ENCODE measurements at places on chromosomes 12 and 14.

DNA sequence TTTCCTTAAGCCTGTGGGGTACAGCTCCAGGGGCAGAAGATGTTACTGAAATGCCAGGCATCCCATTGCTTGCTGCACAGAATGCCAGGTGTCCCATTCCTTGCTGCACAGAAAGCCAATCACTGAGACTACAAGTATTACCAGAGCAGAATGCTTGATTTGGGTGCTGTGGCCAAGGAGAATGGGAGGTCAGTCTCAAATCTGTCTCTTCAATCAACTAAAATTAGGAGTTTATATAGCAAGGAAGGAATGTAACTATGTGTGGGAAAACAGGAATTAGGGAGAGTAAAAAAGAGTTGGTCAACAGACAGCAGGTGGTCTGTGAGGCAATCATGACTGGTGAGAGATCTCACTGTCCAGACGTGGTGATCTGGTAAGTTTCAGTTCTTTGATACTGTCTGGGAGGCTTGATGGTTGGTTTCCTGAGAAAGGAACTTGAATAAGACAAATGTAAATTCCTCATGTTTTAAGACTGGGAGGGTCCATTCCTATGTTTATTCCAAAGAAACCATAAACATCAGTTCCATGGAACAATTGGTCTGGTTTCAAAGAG lies 31.2 kb upstream of the VASH1 start:
- DNase-seq: no peak

DNA sequence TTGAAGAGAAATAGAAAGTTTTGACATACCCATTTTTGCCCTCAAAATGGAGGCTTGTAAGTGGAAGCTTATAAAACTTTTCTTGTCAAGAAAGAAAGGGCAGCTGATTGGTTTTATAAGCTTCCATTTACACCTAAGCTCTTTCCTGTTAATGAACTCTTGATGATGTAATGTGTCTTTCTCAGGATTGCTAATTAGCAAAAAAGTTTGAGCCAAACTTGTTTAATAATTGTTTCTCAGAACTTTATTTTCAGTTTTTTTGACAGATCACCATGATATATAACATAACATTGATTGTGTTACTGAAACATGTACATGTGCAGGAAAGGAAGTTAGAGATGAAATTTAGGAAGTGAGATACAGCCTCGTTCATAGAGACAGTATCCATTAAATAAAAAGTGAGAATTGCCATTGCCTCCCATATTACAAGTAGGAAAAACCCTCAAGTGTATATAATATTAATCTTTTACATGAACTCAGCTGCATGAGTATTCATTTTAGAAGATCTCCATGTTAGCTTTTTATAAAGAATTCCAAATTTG lies 26.8 kb downstream of the RIC8B start:
- no peak for DNase-seq

GRCh38 chr12:92275443-92276154 lies 130.0 kb upstream of the BTG1 start:
- no peak for DNase-seq

- no peak for DNase-seq
Measured at GRCh38 chr14:88981948-88982347, 157.5 kb downstream of the TTC8 start.

- peak; percentile 40 for DNase-seq
Measured at GRCh38 chr14:104677512-104678332, 11.7 kb upstream of the INF2 start.

DNA sequence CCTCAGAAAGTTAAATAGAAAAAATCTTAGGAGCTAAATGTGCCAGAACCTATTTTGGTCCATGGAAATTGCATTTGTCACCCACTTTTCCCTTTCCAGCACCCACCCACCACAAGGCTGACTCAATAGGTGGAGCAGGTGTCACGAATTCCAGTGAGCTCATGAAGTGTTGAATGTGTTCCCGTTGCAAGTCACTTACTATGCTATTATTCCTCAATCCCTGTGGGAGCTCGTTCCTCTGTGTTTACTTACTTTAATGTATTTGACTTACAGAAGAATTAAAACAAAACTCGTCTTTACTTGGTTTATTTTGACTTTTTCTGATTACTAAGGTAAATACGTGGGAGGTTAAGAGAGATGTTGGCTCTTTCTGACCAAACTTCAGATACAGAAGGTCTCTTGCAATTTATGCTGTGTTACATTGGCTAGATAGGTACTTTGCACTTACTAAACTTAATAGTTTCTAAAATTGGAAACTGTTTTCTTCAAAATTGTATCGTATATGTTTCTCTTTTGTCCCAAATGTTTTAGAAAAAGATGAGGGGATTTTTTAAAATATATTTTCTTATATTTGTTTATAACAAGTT lies 269.4 kb upstream of the NOVA1 start:
- DNase-seq: no peak

GRCh38 chr12:124147575-124147974 lies 147.3 kb upstream of the RFLNA start:
- no peak for DNase-seq

DNA sequence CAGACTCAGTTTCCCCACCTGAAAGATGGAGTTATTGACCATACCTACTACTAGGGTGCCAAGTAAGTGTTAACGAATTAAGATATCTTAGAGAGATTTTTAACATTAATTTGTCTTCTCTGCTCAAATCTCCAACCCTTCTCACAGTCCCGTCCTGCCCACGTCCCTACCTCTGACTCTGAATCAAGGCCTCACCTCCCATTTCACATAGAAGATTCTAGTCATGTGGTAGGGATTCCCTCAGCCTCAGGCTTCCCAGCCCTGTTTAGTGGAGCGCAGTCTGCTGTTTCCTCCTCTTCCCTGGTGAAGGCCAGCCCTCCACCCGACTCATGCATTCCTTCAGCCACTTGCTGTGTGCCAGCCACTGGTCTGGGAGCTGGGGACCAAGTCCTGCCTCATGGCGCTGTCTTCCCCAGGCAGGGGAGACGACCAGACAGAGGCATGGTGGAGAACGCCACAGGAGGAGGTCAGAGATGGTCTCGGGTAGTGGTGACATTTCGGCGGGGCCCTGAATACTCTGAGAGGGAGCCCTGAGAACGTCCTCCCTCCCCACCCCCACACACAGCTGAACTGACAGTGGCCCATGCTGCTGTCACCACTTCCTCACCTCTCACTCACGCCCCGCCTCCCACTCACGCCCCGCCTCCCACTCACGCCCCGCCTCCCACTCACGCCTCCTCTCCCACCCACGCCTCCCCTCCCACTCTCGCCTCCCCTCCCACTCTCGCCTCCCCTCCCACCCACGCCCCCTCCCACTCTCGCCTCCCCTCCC lies 38.8 kb downstream of the TMEM63C start:
- no peak for DNase-seq

DNA sequence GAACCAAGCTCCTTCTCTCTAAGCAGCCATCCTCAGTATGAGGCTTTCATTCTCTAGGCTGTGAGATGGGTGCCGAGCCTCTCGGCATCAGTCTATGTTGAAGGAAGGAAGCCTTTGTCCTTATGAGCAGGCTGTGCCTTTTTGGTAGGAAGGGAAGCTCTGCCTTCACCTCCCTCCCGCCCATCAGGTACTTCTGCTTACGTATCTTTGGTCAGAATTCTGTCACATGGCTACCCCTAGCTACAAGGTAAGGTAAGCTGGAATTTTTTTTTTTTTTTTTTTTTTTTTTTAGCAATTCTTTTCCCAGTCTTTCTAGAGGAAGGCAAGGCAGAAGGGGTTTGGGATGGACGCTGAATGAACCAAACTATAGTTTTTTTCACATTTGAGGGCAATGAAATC lies 16.9 kb downstream of the BATF start:
- no peak for DNase-seq

GRCh38 chr12:110565894-110566871 lies 16.9 kb downstream of the PPTC7 start:
- DNase-seq: no peak

DNA sequence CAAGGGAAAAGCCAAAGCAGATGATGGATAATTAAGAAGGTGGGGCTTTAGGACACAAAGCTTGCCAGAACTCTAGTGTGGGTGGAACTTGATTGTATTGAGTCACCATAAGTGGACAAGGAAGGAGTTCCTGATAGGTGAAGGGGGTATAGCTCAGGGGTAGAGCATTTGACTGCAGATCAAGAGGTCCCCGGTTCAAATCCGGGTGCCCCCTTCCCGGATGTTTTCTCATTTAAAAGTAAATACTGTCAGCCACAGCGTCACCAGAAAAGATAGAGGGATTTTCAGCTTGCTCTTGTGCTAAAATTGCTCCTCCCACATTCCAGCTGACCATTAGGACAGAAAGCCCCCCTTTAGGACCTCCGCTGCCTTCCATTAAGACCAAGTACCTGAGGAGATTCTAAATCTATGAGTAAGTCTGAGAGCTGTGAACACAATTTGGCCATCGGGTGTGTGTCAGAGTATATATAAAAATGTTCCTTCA lies 36.6 kb downstream of the DCAF4 start:
- no peak for DNase-seq

DNA sequence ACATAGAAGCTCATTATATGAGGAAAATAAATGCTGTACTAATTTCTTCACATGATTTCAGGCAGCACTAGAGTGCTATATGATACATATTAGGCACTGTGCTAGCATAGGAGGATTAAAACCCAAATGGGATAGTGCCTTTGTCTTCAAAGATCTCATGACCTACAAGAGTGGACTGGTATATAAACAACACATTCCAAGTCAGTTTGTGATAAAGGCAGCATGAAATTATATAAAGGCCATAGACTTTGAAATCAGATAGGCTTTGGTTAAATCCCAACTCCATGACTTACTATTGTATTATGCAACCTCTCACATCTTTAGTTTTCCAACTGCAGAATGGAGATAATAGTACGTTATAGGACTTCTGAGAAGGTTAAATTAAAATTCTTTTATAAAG lies 179.7 kb downstream of the RAD51B start:
- DNase-seq: no peak

DNA sequence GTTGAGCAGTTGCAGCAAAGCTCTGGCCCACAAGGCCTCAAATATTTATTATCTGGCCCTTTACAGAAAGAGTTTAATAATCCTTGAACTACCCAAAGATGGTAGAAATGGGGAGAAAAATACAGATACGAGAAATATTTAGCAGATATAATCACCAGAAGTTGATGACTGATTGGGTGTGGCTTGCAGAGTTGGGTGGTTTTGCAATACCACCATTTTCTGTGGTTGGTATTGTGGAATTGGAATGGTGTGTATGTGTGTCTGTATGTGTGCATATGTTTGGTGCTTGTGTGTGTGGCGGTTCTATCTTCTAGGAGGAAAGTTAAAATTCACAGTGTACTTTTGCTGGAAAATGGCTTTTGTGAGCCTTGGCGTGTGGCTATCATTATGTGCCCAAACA lies 85.4 kb upstream of the MANSC4 start:
- no peak for DNase-seq

DNA sequence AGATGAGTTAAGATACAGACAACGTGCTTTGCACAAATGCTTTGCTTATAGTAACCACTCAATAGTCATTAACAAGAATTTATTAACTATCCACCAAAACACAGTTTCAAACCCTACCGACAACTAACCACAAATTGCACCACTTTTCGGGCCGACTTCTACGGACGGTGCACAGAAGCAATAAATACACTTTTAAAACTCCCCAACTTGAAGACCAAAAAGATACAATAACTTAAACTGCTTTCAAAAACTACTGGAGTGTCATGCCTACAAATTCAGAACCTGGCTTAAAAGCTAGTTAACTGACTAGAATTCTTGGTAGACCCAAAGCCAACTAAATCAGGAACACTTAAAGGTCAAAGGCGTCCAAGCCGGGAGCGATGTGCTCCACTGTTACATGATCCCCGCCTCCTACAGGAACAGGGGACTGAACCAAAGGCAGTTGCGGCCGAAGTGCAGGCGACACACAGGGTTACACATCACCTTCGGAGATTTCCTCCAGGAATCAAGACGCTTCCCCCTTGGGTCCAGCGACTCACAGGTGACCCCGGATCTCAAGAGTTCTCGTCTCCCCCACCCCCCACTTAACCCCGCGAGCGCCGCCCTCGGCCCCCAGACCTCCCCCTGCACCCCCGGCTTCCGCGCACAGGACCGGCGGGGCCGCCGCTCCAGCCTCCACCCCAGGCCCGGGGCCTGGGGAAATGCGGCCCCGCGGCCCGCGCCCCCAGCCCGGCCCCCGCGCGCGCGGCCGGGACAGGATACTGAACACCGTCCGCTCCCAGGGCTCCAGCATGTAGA lies 507 bp downstream of the SPTSSA start:
- DNase-seq: peak; percentile 13

GRCh38 chr14:104436047-104436591 lies 143.4 kb upstream of the C14orf180 start:
- no peak for DNase-seq

DNA sequence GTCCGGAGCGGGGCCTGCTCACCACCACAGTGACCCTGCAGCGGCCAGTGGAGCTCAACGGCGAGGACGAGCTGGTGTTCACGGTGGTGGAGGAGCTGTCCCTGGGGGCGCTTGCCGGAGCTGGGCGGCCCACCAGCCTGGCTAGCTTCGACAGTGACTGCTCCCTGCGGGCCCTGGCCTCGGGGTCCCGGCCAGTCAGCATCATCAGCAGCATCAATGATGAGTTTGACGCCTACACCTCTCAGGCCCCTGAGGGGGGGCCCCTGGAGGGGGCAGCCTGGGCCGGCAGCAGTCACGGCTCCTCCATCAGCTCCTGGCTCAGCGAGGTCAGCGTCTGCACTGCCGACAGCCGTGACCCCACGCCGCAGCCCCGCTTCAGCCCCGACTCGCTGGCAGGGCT lies 37.4 kb downstream of the KIF26A start:
- DNase-seq: no peak

DNA sequence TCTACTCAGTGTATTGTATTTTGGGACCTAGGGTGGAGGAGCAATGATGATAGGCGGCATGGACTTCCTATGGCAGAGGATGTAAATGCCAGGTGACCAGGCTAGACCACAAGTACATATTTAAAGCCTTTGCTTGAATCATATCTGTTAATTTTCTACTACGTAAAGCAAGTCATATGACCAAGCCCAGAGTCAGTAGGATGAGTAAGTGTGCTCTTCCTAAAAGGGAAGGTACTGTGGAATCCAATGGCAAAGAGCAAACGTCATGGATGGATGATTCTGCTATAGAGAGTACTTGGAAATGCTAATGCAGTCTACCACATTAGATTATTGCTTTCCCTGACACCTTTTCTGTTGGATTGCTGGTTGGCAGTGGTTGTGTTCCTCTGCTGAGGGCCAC lies 16.8 kb downstream of the GPATCH2L start:
- DNase-seq: no peak

GRCh38 chr14:104291123-104292000 lies 153.0 kb downstream of the KIF26A start:
- no peak for DNase-seq

DNA sequence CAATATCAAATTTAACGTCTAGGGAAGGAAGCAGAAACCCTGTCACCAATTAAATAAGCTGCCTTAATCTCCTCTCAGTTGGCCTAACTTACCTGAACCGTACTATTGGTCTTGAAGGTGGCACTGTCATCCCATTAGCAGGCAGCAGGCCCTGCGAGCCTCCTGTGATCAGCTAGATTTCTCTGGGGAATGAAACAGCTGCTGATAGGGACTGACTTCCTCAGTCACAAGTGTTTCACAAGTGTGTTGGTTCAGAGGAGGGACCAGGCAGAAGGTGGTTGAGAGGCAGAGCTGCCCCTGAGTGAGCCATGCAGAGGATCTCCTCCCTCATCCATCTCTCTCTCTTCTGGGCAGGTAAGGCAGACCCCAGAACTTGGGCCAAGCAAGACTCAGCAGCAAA lies 166.8 kb downstream of the DAD1 start:
- DNase-seq: no peak
